ENCODE measurements at places on chromosomes 2 and 18.

DNA sequence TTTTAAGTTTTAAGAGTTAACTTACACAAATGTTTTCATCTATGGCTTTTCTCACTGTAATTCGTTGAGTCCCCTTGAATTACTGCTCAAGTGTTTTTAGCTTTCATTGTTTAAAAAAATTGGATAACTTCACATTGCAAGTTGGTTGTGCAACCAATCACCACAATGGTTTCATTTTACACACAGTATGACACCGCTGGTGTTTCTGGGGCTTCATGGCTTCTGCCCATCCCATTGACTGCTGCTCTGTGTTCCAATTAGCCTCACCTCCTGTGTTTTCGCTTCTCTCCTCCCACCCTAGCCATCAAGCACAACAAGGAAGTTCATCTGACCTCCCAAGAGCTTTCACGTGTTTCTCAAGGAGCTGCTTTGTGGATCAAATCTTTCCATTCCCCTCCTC lies 199.1 kb upstream of the CHAC2 start:
- DNase-seq: no peak

- DNase-seq: no peak
Measured at GRCh38 chr18:789397-789796, 22.6 kb downstream of the YES1 start.

GRCh38 chr18:74961596-74961995 lies 247.3 kb downstream of the PTGR3 start:
- DNase-seq: no peak

DNA sequence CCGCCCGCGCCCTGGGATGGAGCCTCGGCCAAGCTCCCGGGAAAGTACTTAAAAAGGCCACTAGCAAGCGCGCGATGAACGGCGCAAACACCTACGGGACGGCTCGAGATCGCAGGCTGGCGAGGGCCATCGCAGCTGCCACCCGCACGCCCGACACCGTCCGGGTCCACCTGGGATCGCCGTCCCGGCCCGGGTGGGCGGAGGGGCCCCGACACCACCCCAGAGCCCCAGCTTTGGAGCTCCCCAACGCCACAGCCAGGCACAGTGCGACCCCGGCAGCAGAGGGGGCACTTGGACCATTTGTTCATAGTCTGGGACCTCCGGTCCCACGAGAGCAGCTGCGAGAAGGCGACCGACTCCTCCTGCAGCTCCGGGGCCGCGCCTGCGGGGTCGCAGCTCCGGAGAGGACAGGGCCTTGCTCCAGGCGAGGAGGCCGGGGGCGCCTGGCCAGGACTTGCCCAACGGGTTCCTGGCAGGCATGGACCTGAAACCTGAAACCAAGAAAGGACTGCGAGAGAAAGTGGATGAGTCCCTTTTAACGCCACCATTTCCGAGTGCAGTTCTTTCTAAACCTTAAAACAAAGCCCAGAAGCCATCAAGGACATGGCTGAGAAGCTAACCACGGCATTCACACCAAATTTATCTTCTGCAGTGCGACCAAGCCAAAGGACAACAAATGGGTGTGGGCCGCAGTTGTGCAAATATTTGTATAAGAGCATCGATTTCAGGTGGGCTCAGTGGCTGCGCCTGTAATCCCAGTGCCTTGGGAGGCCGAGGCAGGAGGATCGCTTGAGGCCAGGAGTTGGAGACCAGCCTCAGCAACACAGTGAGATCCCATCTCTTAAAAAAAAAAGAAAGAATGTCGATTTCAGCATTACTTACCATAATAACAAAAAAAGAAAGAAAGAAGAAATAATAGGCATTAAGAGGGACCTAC lies 54.0 kb upstream of the IMP4 start:
- no peak for DNase-seq

All from fibroblast of skin of left biceps (primary cell).